ENCODE measurements at places on chromosomes 6 and 20. TPM values are rescaled to one million over a fixed set of nuclear protein-coding genes. Genes with fewer than 3 reads are reported as not detected.

DNA sequence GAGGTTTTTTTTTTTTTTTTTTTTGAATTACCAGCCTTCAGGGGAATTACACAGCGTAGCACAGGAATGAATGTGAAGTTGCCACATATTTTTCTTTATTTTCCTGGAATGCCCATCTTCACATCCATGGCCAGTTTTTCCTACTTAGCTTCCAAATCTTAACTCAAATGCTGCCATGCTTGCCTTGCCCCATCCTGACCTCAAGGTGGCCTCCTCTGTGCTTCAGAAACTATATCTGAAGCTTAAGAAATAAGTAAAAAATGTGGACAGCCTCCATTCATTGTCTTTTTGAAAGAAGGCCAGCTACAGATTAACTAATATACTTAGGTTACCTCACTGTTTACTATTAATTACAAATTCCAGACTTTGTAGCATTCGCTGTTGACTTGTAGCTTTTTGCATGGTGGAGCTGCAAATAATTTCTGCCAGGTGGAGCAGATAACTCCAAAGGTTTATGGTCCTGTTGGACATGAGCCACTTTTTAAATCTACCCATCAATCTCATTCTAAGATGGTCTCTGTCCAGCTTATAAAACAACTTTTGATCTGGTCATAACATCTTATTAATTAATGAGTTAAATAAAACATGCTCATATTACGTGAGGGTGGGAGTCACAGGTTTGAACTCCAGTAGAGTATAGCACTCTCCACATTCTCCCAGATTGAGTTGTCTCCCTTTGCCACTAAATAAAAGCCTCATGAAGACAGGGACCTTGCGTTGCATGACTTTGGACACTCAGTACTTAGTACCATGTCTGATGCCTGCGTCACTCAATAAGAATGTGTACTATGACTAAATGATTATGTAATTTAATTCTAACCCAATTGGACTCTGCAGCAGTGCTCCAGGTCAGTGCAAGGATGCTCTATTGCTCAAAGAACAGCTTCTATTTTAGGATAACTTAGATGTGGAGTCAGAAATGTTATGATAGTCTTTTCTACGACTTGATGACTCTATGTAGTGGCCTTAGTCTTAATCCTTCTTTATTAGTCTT, 678.6 kb upstream of the CITED2 start:
- peak; percentile 59 for DNase-seq

DNA sequence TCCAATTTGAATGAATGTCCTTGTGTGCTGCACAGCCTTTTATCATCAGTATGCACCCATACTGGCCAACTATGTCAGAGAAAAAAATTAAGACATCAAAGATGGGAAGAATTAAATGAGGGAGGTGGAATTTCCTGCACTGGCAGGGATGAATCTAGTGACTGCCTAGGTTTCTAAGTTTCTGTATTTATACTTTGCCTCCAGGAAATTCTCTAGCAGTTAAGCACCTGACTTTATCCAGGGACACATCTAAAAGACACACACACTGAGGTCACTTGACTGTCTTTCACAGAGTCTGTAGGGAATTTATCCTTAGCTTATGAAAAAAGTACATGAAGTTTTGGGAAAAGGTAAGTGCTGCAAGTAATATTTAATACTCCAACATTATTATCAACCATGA, 636.5 kb upstream of the PTCHD4 start:
- DNase-seq, result no peak

DNA sequence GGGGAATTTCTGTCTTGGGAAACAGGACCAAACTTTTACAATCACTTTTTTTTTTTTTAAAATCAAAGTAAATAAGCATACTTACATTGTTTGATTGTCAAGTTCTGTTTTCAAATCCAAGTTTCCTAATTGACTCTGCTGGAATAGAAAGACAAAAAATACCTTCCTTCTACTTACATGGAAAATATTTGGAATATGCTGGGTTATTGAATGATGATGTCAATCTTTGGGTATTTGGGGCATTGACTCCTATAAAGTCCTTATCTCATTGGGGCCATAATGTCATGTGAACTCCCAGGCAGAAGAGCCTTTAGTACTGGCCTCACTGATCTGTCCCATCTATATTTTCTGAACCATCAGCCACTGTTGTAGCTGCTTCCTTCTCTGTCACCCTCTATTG, 122.6 kb upstream of the NOX3 start:
- DNase-seq, result peak; percentile 4

DNA sequence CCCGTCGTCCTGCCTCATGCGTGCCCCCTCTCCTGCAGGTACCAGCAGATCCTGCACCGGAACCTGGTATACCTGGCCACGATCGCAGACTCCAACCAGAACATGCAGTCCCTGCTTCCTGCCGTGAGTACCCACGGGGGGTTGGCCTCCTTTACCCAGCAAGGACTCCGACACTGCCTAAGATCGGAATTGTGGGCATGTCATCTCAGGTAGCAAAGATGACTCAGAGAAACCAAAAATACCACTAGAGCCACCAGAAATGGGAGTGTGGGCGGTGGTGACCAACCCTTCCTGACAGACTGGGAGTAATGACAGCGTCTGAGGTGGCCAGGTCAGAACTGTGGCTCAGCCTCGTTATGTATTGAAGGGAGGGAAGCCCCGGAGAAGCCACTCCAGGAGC, 16.3 kb downstream of the SS18L1 start:
- peak; percentile 49 for DNase-seq

GRCh38 chr6:136318676-136319075, 29.0 kb upstream of the BCLAF1 start:
- DNase-seq, result no peak

DNA sequence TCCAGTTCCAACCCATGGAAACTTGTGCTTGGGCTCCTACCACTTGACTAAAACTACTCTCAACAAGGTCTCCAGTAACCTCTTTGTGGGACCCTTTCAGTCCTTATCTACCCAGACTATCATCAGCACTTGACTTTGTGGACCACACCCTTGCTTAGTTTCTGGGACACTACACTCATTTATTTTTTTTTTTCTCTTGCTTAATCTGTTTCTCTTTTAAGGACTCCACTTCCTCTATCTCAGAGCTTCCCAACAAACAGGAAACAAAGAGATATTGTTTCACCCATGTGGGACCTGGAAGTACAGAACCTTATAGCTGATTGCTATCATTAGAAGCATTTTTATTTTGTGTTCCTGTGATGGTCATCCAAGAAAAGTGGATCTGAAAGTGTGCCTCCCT, 28.8 kb upstream of the ME1 start:
- no peak for DNase-seq

- no peak for DNase-seq
Observed at GRCh38 chr6:21608601-21609000, 15.1 kb downstream of the SOX4 start.

- DNase-seq, result peak; percentile 4
Observed at GRCh38 chr6:139479433-139480222, 105.2 kb upstream of the CITED2 start.

DNA sequence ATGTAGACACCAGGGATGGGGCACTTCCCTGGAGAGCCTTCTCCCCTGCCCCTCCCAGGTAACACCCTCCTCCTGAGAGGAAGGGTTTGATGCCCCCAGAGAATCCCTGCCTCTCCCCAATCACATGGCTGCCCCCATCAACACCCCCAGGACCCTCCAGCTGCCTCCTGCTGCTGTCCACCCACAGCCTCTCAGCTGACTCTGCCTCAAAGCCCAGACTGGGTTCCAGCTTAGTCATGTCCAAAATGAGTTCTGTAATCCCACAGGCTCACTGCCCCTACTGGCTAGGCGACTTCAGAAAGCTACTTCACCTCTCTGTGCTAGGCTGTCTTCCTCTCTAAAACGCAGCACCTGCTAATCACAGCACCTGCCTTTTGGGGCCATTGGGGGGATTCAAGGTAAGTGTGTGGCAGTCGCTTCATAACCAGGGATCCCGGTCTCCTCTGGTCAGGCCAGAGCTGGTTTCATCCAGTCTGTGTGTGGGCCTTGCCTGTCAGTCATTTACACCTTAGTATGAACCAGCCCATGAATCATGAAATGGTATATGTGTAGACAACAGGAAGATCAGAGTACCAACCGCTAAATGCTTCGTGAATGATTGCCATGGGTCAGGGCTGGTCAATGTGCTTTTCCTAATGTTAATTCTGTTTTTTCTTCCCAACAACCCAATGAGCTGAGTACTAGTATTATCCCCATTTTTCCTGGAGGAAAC, 40.4 kb downstream of the TFEB start:
- DNase-seq, result peak; percentile 43

- DNase-seq, result no peak
Observed at GRCh38 chr6:52283111-52283510, 1.4 kb downstream of the MCM3 start.

- no peak for DNase-seq
Observed at GRCh38 chr6:154233383-154233782, 123.2 kb downstream of the IPCEF1 start.

DNA sequence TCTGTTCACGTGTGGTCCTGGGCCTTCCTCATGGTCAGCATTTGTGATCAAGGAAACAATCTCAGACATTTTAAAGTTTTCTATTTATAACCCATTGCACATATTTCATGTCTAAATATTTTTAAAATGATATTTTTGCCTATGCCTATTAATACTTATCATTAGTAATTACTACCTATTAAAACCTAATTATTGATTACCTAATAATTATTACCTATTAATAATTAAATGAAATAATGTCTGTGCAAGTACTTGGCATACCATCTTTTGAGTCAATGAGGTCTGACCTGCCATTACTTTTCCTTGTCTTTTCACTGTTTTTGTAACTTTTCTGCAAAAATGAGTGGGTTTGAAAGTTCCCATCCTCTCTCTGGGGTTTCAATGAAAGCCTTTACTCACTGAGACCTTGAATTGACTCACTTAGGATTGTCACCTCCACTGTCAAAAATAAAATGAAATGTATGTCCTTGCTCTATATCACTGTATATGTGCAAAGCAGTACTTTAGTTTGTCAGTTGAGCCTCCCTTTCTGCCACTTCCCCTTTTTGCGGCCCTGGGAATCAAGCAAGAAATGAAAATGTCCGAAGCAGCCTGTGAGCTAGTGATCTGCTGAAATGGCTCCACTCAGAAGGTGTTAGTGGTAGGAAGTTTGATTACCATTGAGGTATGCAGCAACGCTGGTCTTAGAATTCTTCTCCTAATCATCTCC, 87.8 kb downstream of the L3MBTL3 start:
- DNase-seq, result no peak

DNA sequence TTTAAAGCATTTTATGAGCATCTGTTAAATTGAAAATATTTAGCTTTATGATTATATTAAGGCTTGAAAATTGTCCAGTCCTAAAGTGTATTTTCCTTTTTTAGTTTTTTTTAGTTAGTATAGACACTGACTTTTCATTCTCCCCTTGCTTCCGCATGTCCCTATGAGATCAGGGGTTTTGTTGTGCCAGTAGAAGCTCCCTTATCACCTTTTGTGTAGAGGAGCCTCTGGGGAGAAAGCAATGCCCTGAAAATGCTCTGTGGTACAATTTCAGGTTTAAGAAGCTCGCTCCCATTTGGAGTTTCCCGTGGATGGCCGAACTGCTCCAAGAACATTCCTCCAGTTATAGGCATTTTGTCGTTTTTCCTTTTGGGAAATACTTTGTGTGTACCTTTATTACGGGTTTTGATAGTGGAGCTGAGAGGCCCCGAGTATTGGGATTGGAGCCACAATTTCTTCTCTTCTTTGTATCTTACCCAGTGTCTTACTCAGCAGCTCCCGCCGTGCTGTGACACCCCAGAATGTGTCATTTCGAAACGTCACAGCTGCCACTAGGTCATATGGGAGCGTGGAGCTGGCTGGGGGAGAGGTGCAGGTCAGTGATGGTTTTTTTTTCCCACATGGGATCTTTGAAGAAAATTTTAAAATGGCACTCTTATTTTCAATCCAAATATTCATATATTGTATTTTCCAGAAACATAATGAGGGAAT, 49.9 kb downstream of the RPRD1B start:
- DNase-seq, result peak; percentile 54

GRCh38 chr20:62500237-62500864, 24.6 kb upstream of the GATA5 start:
- DNase-seq, result peak; percentile 20

GRCh38 chr6:30311671-30312070, 15.1 kb upstream of the TRIM39 start:
- no peak for DNase-seq

DNA sequence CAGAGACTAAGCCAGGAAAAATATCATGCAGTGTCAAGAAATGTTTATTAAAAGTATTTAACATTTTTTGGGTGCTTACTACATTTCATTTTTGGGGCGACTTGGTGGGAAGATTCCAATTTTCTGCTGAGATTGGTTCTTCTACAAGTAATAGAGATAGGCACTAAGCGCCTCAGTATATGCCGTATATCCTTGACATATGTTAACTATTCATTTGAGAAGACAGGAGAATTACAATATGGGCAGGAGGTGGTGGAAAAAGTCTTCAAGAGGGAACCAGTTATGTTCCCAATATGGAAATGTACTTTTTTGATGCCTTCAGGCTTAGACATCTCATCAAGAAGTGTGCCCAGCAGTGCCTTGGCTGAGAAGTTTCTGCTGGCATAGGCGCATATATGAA, 6.5 kb downstream of the CTNNBL1 start:
- DNase-seq, result no peak

DNA sequence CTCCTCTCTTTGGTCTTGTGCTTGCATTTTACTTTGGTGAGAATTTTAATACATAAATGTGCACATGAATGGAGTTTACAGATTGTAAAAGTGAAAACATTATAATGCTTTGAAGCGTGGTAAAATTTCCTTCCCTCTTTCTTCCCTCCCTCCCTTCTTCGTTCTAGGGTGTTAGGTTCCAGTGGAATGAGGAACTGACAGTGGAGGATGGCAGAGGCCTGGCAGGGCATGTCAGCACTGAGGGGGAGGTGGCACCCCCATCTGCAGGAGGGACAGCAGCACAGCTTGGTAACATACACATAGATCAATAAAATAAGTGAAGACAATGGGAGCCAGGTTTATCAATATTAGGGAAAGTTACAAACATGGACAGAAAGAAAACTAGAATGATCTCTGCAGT, 47.5 kb downstream of the RNASET2 start:
- DNase-seq, result no peak

DNA sequence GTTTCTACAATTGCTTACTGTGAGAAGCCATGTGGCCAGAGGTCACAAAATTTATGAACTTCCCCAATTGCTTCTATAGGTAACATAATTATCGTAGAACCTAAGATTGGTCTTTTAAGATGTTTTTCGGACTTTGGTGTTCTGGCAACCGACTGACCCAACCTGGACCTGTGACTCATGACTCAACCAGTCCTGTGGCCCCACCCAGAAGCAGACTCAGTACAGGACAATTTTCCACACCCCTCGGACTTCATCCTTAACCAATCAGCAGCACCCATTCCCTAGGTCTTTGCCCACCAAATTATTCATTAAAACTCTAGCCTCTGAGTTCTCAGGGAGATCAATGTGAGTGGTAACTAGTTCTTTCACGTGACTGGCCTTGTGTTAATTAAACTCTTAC, 26.4 kb upstream of the AKAP12 start:
- no peak for DNase-seq

GRCh38 chr6:7042056-7042653, 65.6 kb upstream of the RREB1 start:
- no peak for DNase-seq

CD93 gene
- total RNA-seq, result under 0.01 TPM

SLC26A8 gene
- total RNA-seq, result not detected

OPN5 gene
- total RNA-seq, result not detected

GRIK2 gene
- total RNA-seq, result 15.8 TPM

SS18L1 gene
- total RNA-seq, result 8.1 TPM

Data from IMR-90 (cell line).